ENCODE measurements at places on chromosomes 12 and 14.

GRCh38 chr12:50517421-50518048, 12.8 kb downstream of the DIP2B start:
- DNase-seq, result no peak

- no peak for DNase-seq
Measured at GRCh38 chr12:76277480-76277879, 70.7 kb downstream of the BBS10 start.

DNA sequence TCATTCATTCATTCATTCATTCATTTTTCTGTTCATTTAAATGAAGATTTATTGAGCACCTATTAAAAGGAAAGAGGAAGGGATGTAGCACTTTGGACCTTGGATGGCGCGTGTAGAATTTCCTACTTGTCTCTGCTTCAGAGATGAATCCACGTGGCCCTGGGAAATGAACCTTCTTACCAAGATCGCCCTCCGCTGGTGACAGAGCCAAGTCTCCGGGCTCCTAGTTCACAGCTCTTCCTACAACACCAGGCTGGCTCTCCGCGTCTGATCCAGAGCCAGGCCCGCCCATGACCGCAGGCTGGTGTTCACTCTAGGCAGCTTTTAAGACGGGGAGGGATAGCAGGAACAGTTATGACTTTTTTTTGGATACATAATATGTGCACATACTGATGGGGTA, 70.9 kb upstream of the PIWIL1 start:
- DNase-seq, result no peak

DNA sequence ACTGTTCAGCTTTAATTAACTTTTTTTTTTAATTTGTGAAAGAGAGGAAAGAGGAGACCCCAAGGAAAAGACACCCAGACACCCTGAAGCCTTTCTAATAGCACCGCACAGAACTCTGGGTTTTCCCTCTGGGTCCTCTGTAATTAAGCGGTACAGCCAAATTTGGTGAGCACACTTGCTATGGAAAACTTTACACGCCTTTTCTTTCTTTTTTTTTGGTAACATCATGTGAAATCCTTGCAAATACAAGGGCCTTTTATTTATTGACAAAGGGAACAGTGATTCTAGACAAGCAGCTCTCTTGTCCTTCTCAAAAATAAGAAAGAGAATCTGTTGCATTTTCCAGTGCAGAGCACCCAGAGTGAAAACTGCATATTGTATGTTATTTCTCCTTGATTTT, 44.4 kb upstream of the CPM start:
- no peak for DNase-seq

DNA sequence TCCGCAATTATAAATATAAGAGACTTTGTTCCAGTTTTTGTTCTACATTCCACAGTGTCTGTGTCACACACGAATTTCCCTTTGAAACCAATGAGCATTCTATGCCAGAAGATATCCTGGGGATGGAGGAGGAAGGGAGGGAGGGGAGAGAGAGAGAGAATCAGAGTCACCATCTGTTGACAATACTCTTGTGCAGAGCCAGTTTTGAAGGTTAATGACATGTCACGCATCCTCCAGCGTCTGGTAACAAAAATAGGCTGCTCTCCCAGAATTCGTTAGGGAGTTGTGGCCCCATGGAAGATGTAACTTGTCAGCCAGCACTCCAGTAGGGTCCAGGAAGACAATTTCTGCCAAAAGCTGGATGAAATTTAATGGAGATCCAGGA, 213.5 kb upstream of the KRR1 start:
- DNase-seq, result no peak

- DNase-seq, result no peak
Measured at GRCh38 chr12:122235741-122236140, 9.9 kb upstream of the DIABLO start.

GRCh38 chr14:32074887-32075572, 2.1 kb upstream of the ARHGAP5 start:
- DNase-seq, result no peak

GRCh38 chr14:33163600-33163999, 224.9 kb downstream of the NPAS3 start:
- no peak for DNase-seq

DNA sequence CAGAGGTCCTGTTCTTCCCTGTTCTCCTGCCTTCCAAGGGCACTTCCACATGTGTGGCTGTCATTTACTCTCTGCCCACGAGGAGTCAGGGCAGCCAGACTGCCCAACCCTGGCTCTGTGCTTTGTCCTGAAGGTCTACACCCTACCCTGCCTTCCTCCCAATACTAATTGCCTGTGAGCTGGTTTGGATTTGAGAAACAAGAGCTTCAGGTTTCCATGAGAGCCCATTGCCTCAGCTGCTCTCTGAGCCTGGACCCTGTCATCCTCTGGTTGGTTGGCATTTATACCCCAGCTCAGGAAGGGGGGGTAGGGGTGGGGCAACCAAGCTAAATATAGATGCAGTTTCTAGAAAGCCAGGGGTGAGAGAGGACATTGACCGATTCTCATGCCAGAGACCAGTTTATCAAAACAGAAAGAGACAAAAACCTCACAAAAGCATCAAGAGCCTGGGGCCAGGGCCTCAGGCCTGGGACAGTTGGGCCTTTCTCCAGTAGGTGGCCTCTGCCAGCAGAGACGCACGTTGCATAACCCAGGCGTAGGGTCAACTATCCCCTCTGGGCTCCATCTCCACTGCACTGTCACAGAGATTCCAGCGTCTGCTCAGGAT, 34.5 kb downstream of the VDR start:
- no peak for DNase-seq

- DNase-seq, result no peak
Measured at GRCh38 chr12:109458771-109459208, 18.3 kb downstream of the KCTD10 start.

GRCh38 chr14:21268617-21269251, 508 bp downstream of the HNRNPC start:
- DNase-seq, result no peak

DNA sequence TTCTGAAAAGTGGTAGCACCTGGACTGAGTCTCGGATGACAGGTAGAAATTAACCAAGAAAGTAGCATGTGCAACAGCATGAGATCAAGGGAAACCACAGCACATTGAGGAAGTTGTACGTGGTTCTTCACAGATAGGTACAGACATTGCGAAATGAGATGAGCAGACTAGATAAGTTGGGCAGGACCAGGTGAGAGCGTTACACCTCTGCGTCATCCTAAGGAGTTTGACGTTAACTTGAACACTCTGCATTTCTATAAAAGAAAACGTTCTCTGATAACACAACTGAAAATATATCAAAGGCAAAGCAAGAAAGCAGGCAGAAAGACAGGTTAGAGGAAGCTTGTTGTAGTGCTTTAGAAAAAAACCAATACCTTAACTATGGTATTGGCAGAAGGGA, 98.5 kb upstream of the RASSF8 start:
- DNase-seq, result no peak

- DNase-seq, result no peak
Measured at GRCh38 chr14:38496092-38496491, 240.2 kb upstream of the CLEC14A start.

All from stimulated activated CD4-positive, alpha-beta T cell treated with anti-CD3 and anti-CD28 coated beads, Interleukin-4, amount 100 ng/mL, for 4 hours (primary cell).